Smooth muscle cell of trachea (primary cell): ENCODE measurements at places on chromosomes 5 and 9. TPM values are rescaled to one million over a fixed set of nuclear protein-coding genes. Genes with fewer than 3 reads are reported as not detected.

The ZDHHC11B gene
- total RNA-seq, result 0.29 TPM in 1 of 2 replicates, not detected in the other

The RASEF gene
- total RNA-seq, result 0.44 and 0.50 TPM in 2 replicates

The RUSC2 gene
- 17.5 and 27.0 TPM in 2 replicates for total RNA-seq

The FCN2 gene
- total RNA-seq, result not detected in 2 replicates

The SLC6A3 gene
- under 0.01 TPM in 1 of 2 replicates, not detected in the other for total RNA-seq

The TEX48 gene
- not detected in 2 replicates for total RNA-seq

The FAM200C gene
- 4.5 and 6.0 TPM in 2 replicates for total RNA-seq

The PCDHGA6 gene
- total RNA-seq, result 4.8 and 6.3 TPM in 2 replicates

The SNCAIP gene
- total RNA-seq, result under 0.01 and 0.66 TPM in 2 replicates

The ALDH1A1 gene
- total RNA-seq, result 10.8 and 17.9 TPM in 2 replicates

The NSG2 gene
- total RNA-seq, result not detected in 2 replicates

The MRPS27 gene
- total RNA-seq, result 86.7 and 100 TPM in 2 replicates

The ADAMTS12 gene
- 8.9 and 12.1 TPM in 2 replicates for total RNA-seq

The NR2F1-AS1 gene
- 22.1 and 31.4 TPM in 2 replicates for total RNA-seq

The PAEP gene
- total RNA-seq, result not detected in 2 replicates

The CYSTM1 gene
- total RNA-seq, result 18.0 and 45.5 TPM in 2 replicates

The KCNMB1 gene
- total RNA-seq, result not detected in 2 replicates

The ANXA2R gene
- 1.7 and 3.9 TPM in 2 replicates for total RNA-seq

The C9 gene
- under 0.01 TPM in 1 of 2 replicates, not detected in the other for total RNA-seq

The NUP214 gene
- 17.2 and 21.5 TPM in 2 replicates for total RNA-seq

The DMGDH gene
- 2.5 and 5.1 TPM in 2 replicates for total RNA-seq

The TAF11L10 gene
- not detected in 2 replicates for total RNA-seq

The INIP gene
- 16.4 and 31.6 TPM in 2 replicates for total RNA-seq

The COL27A1 gene
- 3.6 and 8.6 TPM in 2 replicates for total RNA-seq

The ANKRD31 gene
- under 0.01 and 0.29 TPM in 2 replicates for total RNA-seq

The SLC6A19 gene
- not detected in 2 replicates for total RNA-seq

The LAMC3 gene
- 0.29 and 0.33 TPM in 2 replicates for total RNA-seq

The CCL19 gene
- total RNA-seq, result not detected in 2 replicates

The NLN gene
- 22.8 and 43.6 TPM in 2 replicates for total RNA-seq

The C9orf153 gene
- 0.15 and 0.50 TPM in 2 replicates for total RNA-seq

The ADAMTSL1 gene
- 93.5 and 148 TPM in 2 replicates for total RNA-seq

The C9orf50 gene
- 0.17 and 0.44 TPM in 2 replicates for total RNA-seq

The ZNF354C gene
- total RNA-seq, result 7.9 and 10.3 TPM in 2 replicates

The LVRN gene
- total RNA-seq, result 0.17 and 0.44 TPM in 2 replicates

The IFNK gene
- total RNA-seq, result not detected in 2 replicates

The DIPK1B gene
- total RNA-seq, result 0.58 and 2.2 TPM in 2 replicates

The FRMD3 gene
- 0.44 and 1.2 TPM in 2 replicates for total RNA-seq

The PHF24 gene
- under 0.01 TPM in 1 of 2 replicates, not detected in the other for total RNA-seq

The TERT gene
- total RNA-seq, result not detected in 2 replicates

The C5orf46 gene
- total RNA-seq, result 0.58 TPM in 1 of 2 replicates, not detected in the other

The NUTM2G gene
- not detected in 2 replicates for total RNA-seq

The PCDHGB1 gene
- 4.4 and 4.5 TPM in 2 replicates for total RNA-seq

The LTC4S gene
- total RNA-seq, result 1.3 TPM in 1 of 2 replicates, not detected in the other

The SURF4 gene
- 459 and 569 TPM in 2 replicates for total RNA-seq

The SAPCD2 gene
- total RNA-seq, result 1.5 and 8.0 TPM in 2 replicates

The SPAAR gene
- under 0.01 TPM in 1 of 2 replicates, not detected in the other for total RNA-seq

The DRD1 gene
- total RNA-seq, result under 0.01 TPM in 1 of 2 replicates, not detected in the other

The PSAT1 gene
- total RNA-seq, result 35.9 and 43.5 TPM in 2 replicates

The SPATA24 gene
- 2.5 and 10.9 TPM in 2 replicates for total RNA-seq

The FGF10 gene
- total RNA-seq, result 1.7 and 7.3 TPM in 2 replicates
